Nephron progenitor cell (in vitro differentiated cells): ENCODE measurements at places on chromosomes 6 and 20.

DNA sequence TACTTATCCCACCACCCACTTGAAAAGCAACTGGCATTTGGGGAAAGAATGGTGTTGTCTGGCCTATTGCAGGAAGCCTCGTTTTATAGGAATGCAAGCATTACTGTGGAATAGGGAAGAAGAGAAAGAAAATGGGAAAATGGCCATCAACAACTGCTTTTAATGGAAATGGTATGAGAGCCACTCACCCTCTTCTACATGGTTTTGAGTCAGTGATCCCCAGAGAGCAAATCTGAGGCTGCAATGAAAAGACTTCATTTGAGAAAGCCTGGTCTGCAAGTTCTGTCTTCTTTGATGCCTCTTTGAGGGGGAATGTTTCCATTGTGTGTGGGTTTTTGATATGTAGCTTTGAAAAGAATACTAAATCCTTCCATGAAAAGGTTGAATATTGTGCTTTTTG, 172.3 kb upstream of the HDDC2 start:
- DNase-seq, result no peak

DNA sequence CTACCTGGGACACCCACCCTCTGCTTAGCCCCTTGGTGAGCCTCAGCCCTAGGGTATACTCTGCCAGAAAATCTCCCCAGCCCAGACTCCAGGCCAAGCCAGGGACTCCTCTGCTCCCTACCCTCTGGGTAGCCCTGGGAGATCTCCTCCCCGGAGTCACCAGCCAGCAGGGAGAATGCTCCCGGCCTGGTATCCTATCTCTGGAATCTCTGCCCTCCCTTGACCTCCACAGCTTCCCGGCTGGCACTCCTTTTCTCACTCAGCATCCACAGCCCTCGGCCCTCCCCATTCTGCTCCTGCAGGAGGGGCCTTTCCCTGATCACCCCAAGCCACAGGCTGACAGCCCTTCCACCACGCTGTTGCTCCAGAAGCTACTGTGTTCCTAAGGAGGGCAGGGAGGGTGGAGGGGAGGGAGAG, 22.6 kb downstream of the NOL4L start:
- DNase-seq, result no peak

DNA sequence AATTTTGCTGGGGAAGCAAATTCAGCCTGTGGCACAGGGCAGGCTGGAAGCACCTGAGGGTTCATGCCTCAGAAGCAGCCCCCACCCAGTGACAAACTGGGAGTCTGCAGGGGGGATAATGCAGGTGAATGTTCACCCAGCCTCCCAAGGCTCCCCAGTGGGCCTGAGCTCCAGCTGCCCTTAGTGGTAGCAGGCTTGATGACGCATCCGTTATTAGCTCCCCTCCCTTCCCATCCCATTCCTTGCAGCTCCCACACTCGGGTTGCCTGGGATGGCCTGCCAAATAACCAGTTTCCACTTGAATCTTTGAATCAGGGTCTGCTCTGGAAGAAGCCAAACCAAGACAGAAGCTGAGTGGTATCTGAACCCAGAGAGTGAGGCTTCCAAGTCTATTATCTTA, 15.8 kb downstream of the KCNK15 start:
- no peak for DNase-seq

DNA sequence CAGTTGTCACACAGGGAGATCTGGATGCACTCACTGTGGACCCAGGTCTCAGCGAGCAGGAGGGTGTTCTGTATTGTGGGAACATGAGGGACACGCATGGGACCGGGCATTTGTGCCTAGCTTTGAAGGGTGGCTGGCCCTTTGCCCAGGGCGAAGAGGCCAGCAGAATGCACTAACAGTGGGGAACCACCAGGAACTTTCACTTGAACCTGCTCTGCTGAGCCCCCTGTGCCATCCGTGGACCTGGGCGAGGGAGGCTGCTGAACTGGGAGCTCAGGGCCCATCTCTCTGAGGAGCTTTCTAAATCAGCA, 1.2 kb upstream of the ULBP2 start:
- DNase-seq, result no peak
